Suppressor macrophage (primary cell): ENCODE measurements at places on chromosomes 16 and 17.

GRCh38 chr17:10130677-10131076, 67.7 kb downstream of the GAS7 start:
- DNase-seq, result no peak

DNA sequence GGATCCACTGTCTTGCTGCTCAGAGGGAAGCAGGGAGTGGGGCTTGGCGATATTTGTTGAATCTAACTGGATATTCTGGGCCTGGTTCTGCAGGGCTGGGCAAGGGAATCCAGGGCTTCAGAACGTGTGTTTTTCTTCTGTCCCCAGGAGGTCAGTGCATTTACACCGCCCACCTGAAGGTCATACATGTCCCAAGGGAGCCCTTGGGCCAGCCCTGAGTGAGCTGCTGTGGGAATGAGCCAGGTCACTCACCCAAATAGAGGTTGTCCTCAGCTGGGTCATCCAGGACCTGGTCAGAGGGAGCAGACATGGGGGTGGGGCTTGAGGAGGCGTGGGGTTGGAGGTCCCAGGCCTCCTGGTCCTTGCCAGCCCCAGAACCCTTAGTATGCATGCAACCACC, 10.6 kb downstream of the CAMKK1 start:
- DNase-seq, result no peak

DNA sequence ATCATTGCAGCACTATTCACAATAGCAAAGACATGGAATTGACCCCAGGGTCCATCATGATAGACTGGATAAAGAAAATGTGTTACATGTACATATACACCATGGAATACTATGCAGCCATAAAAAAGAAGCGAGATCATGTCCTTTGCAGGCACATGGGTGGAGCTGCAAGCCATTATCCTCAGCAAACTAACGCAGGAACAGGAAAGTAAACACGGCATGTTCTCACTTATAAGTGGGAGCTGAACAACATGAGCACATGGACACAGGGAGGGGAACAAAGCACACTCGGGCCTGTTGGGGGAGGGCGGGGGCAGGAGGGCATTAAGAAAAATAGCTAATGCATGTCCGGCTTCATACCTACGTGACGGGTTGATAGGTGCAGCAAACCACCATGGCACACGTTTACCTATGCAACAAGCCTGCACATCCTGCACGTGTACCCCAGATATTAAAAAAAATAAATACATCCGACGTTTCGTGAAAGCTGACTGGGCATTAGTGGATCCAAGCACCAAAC, 28.9 kb downstream of the ZNF778 start:
- no peak for DNase-seq

DNA sequence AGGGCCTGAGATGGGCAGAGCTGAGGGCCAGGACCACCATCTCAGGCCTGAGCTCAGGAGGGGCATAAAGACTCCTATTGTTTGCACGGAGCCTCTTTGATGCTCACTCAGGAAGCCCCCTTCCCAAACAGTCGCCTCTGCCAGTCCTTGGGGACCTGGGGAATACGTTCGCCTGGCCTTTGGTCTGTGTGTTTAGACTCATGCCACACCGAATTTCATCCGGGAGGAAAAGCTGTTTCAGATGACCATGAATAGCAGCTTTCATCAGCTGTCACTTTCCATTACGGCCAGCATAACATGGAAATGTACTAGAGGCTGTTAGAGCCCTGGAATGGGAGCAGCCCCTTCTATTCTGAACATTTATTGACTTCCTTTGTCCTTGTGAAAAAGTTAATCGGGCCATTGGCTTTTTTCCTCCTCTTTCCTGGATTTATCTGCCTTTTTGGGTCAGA, 139.0 kb downstream of the HS3ST3A1 start:
- DNase-seq, result no peak

DNA sequence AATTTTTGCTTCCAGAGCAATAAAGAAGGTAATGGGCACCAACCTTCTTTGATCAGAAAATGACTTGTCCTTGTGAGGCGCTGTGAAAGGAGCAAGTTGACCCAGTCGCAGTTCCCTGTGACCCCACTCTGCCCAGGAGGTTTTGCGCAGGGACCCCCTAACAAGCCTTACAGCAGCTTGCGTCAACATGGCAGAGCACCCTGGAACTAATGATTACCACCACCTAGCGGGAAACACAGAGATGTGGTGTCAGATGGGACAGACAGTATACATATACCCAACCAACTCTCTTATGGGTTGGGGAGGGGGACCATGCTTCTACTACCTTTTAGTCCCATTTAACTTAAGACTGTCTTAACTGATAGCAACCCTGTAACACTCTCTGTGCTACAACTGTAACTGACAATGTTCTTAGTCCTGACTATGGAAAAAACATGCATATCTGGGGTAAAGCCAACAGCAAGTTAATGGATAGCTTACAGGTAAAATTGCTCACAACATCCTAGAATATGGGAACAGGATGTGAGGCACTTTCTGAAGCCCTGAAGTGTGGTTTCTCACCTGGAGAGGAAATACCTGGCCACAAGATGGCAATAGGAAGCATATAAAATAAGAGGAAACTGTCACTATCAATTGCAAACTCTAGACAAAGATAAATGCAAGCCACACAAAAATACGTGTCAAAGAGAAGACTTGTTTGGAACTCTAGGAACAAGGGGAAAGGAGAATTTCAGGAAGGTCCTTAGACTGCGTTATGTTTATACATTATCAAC, 3.0 kb downstream of the KARS1 start:
- no peak for DNase-seq

GRCh38 chr17:34368946-34369500, 6.0 kb upstream of the CCL1 start:
- DNase-seq, result peak; percentile 84

DNA sequence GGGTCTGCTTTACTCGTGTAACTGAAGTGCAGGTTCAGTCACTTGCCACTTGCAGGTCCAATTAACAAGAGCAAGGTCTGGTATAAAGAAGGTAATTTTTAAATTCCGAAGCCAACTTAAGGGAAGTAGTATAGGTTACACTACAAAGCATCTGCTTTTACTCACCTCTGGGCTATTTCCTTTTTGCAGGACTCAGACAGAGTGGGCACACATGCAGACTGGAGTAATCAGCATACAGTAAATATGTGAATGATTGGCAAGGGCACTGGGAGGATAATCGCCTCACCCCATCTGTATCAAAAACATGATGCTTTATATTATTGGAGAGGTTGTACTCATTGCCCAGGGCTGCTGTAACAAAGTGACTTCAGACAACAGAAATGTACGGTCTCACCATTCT, 160.1 kb upstream of the CDH5 start:
- DNase-seq, result no peak

- DNase-seq, result no peak
These were observed 53.5 kb downstream of the SOCS1 start for GRCh38 chr16:11202260-11203091.

DNA sequence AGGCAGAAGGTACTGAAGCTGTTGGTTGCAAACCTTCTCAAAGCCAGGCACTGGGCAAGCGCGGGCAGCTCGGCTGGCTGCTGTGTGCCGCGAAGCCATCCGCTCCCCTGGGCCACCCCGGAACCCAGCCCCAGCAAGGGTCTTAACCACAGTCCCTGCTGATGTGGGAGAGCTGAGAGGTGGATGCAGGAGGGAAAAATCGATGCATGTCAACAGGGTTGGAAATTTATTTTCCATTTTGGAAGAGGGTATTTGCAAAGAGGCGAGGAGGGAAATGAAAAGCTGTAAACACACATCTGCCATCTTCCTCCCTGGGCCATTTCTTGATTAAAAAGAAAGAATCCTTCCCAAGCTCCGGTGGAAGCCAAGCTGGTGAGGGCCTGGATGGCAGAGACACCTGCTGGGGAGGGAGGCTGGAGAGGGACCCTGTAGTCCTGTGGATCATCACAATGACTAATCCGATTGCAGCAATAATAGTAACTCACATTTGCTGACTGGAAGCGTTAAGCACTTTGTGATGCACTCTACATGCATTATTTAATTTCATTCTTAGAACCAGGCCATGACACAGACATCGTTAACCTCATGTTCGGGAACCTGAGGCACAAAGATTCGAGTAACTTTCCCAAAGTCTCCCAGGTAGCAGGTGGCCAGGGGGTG, 13.9 kb upstream of the TBX2 start:
- no peak for DNase-seq

DNA sequence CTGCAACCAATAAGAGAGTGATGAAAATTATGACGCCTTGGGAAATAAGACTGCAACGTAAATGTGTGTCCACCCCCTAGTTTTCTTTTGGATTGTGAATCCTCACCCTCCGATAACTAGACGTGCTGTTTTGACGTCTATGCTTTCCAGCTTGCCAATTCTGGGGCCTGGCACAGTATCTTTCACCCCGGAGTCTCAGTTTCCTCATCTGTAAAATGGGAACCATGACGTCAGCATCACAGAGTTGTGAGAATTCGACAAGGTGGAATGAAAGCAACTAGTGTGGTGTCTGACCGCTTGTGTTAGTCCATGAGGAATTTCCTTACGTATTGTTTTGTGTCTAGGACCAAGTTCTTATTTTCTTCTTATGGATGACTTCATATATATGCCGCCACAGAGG, 37.7 kb downstream of the WWOX start:
- DNase-seq, result no peak

GRCh38 chr16:2779151-2779920, 2.3 kb upstream of the ELOB start:
- no peak for DNase-seq

- no peak for DNase-seq
These were observed 221.2 kb downstream of the SOX9 start for GRCh38 chr17:72342061-72342460.

- peak; percentile 59 for DNase-seq
These were observed 15.6 kb upstream of the UTP6 start for GRCh38 chr17:31917065-31917529.

- DNase-seq, result no peak
These were observed at the start of gene TMEM98 for GRCh38 chr17:32927724-32928585. TSS of gene TMEM98 (plus strand) at chr17:32928153. CDS start at chr17:32931529, 3,376 bp downstream.

- DNase-seq, result no peak
These were observed 5.5 kb downstream of the TBX2 start for GRCh38 chr17:61404913-61405685.

DNA sequence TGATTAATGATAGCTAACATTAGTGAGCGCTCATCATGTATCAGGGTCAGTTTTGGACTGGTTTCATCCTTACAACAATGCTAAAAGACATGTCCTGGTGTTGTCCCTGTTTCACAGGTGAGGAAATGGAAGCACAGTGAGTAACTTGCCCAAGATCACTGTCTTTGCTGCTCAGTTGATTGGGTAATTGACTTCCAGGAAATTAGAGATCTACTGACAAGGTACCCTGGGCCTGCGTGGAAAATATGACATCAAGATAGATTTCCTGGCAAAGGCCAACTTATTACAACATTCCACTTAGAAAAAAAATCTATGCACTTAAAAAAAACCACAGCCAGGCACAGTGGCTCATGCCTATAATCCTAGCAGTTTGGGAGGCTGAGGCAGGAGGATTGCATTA, 96.3 kb downstream of the CYLD start:
- DNase-seq, result no peak

DNA sequence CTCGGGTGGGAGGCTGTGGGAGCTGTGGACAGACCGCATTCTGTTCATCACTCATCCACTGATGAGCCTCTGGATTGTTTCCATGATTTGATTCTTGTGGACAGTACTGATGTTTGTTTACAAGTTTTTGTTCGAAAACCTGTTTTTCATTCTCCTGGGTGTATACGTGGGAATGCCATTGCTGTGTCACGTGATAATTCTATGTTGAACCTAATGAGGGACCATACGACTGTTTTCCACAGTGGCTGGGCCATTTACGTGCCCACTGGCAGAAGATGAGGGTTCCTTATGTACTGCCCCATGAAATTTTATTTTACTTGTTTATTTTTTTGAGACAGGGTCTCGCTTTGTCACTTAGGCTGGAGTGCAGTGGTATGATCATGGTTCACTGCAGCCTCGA, 2.6 kb upstream of the ALG1 start:
- no peak for DNase-seq

GRCh38 chr17:81132770-81133723, 32.3 kb upstream of the PVALEF start:
- peak; percentile 55 for DNase-seq

DNA sequence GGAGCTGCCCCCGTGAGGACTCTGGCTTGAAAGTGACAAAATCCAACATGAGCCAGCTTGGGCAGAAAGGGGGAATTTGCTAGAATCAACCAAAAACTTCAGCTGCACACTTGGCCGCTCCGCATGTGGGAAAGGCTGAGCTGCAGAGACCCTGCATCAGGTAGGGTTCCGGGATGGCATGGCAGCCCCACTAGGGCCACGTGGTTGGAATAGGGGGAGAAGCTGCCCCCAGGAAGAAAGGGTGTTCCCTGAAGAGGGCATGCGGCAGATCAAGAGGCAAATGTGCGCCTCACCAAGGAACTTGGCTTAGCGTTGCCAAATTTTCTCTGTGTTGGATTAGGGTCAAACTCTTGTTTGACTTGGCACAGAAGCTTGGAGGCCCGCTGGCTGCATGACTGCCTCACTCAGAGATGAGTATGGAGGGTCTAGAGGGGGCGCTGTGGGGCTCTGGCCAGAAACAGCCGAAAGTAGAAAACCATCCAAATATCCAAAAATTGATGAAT, 29.2 kb upstream of the WFIKKN2 start:
- DNase-seq, result no peak

- peak; percentile 93 for DNase-seq
These were observed 93.1 kb downstream of the XYLT1 start for GRCh38 chr16:17377360-17378324.

- peak; percentile 47 for DNase-seq
These were observed 81.1 kb downstream of the ANKRD11 start for GRCh38 chr16:89409161-89409711.

DNA sequence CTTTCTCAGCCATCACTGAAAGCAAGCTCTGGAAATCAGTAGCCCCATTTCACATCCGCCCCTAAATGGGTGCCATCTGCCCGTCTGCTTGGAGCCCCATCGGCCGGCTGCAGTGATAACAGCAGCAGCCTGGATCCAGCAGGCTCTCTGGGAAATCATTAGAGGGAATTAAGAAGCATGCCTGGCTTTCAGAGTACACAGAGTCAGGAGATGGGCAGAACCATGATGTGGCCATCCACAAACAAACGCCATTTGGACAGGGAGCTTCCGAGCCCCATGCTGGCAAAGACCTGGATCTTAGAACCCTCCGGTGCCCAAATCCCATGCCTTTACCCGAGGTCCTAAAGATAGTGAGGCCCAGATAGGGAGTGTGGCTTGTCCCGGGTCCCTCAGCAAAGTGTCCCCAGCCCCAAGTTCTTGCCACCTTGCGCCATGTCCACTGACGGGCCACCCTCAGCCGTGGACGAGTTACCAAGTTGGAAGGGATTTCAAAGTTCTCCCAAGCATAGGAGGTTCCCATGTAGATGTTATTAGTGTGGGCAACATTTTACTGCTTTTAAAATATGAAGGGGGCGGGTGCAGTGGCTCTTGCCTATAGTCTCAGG, 1.0 kb upstream of the LITAF start:
- no peak for DNase-seq
